ENCODE measurements at places on chromosomes 2 and 18.

GRCh38 chr2:2899826-2900225 is 477.8 kb downstream of the EIPR1 start:
- DNase-seq: no peak

DNA sequence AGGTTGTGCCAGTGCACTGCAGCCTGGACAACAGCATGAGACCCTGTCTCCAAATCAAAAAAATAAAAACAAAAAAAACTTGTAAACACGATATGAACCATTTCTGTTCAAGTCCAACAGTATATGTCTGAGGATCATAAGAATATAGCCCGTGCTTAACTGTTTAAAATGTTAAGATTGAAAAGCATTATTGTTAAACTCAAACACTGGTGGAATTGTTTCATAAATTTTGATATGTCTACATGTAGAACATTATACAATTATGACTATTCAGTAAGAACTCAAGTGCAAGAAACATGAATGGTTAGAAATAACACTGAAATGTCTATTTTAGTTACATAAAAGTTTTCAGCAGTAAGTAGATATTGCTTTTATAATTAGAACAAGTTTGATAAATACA is 29.7 kb downstream of the PPIG start:
- DNase-seq: no peak

DNA sequence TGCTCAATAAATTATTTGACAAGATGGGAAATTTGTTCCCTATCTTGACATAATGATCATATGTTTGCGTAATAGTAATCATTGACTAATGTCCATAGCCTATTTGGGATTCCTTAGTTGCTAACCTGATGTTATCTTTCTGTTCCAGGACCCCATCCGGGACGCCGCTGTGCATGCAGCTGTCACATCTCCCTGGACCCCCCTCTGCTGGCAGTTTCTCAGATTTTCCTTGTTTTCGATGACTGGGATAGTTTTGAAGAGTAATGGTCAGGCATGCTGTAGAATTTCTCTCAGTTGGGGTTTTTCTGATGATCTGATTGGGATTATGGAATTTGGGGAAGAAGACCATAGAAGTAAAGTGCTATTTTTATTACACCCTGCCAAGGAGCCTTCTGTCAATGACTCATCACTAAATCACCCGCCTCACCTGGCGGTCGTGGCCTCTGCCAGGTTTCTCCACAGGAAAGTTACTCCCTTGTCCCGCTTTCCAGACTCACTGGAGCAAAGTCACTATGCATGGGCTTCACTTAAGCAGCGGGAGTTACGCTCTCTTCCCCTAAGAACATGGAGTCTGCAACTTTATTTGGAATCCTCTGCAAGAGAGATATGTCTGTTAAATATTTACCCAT is 19.9 kb upstream of the TMEM18 start:
- no peak for DNase-seq

DNA sequence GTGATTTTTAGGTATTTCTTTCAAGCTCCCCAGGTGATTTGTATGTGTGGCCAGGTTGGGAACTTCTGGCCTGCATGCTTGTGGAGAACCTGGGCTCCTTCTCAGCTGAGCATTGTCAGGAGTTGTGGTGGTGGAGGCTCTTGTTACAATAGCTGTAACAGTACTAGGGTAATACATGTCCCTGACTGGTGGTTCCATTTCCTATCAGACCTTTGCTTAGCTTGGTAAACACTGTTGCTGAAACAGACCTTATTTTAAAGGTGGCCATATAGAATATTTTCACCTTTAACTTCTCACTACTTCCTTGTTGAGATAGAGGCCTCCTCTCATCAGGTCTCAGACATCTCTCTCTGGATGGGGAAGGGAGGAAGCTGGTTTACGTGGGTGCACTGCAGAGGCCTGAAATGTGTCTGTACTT is 79.2 kb downstream of the SETBP1 start:
- peak; percentile 33 for DNase-seq

DNA sequence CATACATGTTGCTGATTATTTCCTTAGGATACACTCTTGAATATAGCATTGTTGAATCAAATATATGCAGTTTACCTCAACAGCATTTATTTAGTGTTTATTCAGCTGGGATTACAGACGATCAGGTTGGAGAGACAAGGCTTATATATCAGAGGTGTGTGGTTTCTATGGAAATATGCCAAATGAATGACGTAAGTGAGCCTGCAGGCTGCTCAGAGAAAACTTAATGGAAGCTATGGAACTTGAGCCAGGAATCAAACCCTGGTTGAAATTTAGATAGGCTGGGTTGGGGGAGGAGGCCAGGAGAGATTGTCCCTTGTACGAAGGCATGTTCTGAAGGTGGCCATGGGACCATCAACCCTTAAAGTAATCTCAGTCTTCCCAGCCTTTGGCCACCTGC is 79.5 kb downstream of the INPP4A start:
- no peak for DNase-seq

- peak; percentile 77 for DNase-seq
These were observed 129.0 kb downstream of the NCK2 start for GRCh38 chr2:105873721-105874120.

DNA sequence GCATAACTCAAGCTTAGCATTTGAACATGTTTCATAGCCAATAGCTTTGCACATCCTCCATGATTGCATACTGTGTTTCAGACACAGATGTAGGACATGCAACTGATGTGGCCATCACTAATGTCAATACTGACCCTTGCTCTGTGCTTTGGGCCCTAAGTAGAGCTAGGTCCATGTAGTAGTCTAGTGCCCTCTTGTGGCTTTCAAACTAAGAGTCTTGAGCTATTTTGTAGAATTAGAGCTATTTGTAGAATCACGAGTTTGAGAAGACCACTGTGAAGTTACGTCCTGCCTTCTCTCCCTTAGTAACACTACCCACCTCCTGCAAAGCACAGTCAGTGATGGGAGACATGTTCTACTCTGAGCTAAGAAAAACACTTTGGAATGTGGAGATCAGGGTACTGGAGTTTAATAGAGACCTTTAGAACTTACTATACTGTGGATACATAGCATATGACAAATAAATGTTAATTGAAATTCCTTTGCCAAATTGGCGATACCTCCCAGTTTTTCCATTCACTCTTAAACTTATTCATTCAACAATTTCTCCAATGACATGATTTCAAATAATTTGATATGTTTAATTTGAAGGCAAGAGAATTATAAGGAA is 306.5 kb upstream of the TNP1 start:
- DNase-seq: no peak

DNA sequence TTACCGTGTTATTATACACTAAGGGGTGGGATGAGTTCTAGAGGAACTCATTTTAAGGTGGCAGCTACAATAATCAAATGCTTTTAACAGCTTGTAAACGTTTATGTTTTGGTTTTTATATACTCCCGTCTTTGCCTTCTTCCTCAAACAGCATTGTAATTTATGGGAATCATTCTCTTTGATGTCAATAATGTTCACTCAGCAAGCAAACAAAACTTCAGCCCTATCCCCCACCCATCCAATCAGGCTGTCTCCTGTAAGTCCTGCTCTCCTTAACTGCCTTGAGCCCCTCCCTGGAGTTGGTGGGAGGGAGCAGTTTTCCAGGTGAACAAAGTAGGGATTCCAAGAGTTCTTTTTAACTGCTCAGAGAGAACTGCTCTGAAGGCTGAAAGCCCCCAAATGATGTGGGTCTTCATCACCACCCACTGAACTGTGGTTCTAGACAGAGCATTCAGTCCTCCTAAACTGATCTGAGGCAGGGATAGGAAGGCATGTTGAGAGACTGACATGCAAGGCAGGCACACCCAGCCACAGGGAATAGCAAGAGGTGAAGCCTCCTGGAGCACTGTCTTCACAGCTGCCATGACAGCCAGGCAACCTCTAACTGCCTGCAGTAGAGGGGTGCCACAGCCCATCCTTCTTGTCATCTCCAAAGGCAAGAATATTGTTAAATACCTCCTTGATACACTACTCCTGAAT is 17.5 kb downstream of the MYO5B start:
- no peak for DNase-seq

- no peak for DNase-seq
These were observed 87.3 kb upstream of the ATG16L1 start for GRCh38 chr2:233164128-233164635.

DNA sequence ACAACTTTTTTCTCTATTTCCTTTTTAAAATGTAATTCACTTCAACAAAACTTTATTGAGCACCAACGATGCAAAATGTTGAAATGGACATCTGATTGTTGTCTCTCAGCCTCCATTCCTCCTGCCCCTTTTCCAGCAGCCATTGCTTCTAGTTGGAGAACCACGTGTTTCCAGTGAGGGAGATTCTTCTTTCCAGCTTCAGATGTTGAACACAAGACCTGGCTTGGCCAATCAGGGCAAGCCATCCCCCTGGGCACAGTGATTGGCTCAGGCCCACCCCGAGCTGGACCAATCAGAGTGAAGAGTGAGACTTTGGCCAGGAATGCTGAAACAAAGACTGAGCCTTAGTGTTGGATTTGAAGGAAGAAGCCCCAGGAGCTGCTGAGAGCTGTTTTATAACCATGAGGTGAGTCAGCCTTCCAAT is 59.0 kb downstream of the E2F6 start:
- DNase-seq: no peak

DNA sequence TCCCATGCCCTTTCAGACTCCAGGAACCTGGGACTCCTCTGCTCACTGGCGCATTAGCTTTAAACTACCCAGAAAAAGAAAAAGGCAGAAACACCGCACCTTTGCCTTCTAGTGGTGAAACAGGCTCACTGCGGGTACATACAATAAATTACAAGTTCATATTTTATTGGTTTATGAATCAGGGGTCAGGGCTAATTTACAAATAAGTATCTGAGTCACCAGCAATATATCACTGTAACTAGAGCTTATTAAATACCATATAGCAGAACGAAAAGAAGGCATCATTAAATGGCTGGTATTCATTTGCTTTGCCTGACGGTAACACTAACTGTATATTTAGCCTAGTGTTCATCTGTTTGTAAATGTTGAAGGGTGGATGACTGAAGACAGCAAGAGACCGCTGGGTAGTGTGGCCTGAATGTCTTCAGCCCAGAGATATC is 26.9 kb upstream of the DTNB start:
- DNase-seq: peak; percentile 37

- no peak for DNase-seq
These were observed 32.0 kb upstream of the GALNT1 start for GRCh38 chr18:35549564-35549963.

DNA sequence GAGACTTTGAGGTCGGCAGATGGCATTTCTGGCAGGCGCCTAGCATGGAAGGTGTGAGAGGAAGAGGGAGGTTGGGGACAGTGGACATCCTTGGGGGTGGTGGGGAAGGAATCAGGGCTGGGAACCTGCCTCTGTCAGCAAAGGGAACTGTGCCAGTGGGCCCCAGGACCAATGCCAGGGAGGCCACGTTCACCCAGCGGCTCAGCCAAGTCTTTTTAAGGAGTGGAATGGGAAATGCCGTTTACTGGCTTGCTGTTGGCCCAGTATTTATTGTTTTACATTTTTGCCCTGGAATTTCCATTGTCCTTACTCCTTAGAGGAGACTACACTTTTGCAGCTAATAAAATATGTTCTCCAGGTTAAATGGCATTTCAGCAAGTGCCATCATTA is 135.2 kb downstream of the MCFD2 start:
- no peak for DNase-seq

- DNase-seq: peak; percentile 18
These were observed 220.4 kb downstream of the ZNF516 start for GRCh38 chr18:76274468-76275289.

GRCh38 chr18:25164848-25165811 is 186.8 kb downstream of the ZNF521 start:
- DNase-seq: no peak

- no peak for DNase-seq
These were observed 57.7 kb upstream of the TFCP2L1 start for GRCh38 chr2:121342751-121343150.

GRCh38 chr2:6281524-6281923 is 584.2 kb downstream of the CMPK2 start:
- DNase-seq: no peak

DNA sequence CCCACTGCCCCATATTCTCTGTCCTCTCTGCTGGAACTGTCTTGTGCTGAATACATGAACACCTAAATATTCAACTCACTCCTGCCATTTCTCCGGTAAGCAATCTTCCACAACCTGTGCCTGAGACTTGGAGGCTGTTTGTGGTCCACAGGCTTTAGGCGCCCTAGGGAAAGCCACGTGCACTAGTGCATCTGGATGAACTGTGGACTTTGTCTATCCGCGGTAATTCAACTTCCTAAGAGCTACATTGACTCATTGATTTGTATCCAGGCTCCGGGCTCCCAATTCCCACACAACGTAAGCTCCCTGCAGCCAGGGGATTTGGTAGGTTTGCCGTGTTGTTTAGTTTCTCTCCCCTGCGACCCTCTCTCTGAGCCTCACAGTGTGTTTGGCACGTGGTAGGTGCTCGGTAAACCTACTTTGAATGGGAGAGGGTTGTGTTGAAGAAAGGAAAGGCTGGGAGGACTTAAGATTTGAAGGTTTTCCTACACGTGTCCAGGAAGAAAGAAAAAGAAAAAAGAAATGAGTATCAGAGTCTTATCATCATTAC is 718.2 kb downstream of the DPP10 start:
- DNase-seq: no peak

- DNase-seq: no peak
These were observed 12.4 kb upstream of the VAPA start for GRCh38 chr18:9901377-9901776.
